ENCODE measurements at places on chromosomes 7 and 10.

DNA sequence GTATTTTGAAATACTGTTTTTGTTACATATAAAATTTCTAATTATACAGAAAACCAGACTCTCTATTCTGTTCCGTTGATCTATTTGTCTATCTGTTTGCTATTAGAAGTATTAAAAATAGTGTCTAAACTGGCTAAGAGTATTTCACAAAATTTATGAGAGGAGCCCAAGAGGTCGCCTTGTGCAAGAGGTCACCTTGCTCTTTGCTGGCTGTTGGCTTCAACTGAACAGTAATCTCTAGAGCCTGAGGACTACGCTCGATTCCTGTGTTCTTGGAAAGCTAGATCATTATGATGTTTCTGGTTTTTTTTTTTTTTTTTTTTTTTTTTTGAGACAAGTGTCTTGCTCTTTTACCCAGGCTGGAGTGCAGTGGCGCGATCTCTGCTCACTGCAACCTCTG is 428.6 kb downstream of the LRMDA start:
- DNase-seq, result no peak

- DNase-seq, result peak; percentile 87
These were observed 185.7 kb upstream of the AUTS2 start for GRCh38 chr7:69412331-69413146.

GRCh38 chr7:1210321-1210978 is 22.2 kb upstream of the UNCX start:
- no peak for DNase-seq

DNA sequence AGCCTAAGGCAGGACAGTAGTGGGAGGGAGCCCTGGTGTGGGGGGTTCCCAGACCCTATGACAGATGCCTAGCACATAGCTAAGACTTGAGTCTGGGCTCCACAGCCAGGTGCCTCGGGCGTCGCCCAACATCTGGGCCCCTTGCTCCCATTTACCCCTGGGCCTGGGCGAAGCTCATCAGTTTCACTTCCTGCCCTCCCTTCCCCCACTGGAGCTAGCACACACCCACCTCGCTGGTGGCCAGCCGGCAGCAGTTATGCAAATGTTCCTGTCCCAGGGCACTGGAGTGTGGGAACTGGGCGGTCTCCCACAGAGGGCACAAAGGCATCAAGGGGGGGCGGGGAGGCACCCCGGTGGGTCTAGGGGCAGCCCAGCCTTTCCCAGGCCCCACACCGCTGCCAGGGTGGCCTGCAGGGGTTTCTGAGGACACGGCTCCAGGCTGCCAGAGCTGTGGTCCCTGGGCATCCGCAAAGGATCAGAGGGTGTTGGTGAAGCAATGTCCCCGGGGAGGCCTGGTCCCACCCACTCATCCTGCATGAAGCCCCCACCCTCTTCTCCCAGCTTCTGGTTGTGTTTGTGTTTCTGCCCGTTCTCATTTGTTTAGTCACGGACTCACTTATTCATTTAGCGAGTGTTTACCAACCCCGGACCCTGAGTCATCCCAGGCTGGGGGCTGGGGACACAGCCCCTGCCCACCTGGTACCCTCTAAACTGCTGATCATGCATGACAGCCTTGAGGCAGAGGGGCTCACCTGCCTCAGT is 20.4 kb downstream of the SH2B2 start:
- DNase-seq, result peak; percentile 65

DNA sequence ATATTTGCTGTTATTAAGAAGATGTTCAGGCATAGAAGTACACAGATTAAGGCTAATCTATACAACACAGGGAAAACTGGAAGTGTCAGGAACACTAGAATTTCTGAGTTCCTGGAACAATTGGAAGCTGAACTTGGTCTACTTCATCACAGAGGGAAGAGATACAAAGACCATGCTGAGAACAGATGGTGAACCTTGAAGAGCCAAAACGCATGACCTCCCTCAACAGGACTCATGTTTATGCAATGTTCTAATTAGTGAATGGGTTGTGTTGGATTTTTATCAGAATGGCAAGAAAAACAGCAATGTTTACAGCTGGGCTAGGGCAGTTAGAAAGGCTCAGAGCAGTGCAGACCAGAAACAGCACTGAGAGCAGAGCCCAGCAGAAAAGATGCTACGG is 94.9 kb downstream of the SFMBT2 start:
- DNase-seq, result no peak

DNA sequence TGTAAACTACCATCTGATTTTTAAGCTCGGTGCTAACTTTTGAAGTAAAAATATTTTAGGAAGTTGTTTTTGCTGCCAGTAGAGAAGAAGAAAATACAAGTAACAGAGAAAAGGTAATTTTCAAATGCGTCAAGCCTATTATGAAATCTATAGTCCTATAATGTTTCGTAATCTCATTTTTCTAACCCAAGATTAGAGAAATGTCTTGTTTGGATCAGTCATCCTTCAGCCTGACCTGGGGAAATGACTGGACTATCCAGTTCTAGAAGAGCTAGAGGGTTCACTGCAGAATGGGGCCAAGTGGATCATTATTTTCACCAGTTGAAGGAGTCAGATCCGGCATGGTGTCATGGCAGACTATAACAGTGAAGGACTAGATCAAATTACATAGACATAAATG is 62.7 kb upstream of the FGL2 start:
- no peak for DNase-seq

DNA sequence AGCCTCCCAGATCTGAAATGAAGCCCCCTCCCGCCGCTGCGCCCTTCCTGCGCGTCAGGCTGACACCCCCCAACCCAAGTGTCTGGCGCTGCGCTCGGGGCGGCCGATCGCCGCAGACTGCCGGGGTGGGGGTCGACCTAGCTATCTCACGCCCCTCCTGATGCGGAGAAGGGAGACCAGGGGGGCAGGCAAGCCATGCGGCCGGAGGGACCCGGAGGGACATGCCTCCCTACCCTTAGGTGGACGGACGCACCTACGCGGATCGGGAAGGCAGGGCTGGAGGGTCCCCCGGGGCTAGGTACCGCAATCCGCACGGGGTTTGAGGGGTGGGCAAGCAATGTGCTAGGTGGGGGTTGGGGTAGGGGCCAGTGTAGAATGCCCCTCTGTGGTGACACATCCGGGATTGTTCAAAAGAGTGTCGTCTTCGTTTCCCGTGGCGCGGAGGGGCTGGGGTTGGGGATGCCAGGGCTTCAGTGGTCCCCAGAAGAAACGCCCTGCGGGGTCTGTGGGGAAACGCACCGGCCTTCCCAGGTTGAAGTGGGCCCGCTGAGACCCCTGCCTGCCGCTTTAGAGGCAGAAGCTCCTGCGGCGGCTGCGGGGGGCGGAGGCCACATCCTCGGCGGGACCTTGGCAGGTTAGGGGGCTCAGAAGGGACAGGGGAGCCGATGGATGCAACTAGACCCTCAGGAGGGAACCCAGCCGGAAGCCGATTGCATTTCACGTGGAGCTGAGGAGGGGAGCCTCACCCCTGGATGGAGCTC is 913 bp downstream of the ADCYAP1R1 start:
- DNase-seq, result no peak

DNA sequence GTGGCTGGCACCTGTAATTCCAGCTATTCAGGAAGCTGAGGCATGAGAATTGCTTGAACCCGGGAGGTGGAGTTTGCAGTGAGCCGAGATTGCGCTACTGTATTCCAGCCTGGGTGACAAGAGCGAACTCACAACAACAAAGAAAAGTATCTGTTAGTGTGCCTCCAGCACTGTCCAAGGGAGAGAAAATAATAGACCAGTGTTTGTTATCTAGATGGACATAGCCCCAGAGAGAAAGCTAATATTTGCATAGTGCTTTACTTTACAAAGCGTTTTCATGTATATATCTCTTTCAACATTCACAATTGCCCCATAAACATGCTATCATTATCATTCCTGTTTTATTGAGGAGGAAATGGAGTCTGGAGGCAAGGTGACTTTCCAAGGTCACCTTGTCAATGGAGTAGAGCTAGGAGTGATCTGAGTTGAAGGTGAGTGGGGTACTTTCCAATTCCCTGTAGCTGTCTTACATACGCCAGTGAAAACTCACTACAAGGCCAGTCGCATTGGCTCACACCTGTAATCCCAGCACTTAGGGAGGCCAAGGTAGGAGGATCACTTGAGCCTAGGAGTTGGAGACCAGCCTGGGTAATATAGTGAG is 49.7 kb upstream of the KIF5B start:
- peak; percentile 24 for DNase-seq

GRCh38 chr7:32871624-32872371 is 19.8 kb downstream of the KBTBD2 start:
- DNase-seq, result no peak

DNA sequence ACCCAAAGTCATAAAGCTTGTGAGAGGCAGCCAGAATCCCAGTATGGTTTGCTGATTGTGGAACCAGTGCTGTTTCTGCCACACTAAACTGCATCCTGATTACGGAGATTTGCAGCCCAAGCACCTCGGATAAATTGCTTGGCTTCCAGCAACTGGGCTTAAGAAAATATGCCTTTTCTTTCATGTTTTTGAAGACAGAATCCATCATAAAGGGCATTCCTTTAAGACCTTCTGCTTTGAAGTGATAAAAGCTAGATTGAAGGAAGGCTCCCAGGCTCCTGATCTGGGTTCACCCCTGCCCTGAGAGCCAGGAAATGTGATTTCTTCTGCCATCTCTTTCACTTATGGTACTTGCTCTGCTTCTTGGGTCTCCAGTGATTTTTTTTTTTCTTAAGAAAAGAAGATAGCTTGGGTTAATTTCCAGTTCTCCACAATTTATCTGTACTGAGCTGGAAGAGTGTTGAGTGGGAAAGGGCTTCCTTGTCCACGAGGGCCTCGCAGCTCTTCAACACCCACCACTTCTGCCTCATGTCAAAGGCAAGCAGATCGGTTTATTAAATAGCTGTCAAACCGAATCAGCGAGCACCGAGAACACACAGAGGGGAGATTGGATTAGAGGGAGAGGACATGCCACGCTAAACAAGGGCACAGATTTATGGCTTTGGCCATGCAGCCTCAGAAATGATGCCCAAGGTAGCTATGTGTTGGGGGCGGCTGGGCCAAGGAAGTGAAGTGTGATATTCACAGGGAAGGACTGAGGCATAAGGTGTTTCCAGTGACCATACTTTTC is 94.9 kb upstream of the TBX20 start:
- no peak for DNase-seq

- DNase-seq, result no peak
These were observed 168.1 kb downstream of the WNT2 start for GRCh38 chr7:117154721-117155120.

DNA sequence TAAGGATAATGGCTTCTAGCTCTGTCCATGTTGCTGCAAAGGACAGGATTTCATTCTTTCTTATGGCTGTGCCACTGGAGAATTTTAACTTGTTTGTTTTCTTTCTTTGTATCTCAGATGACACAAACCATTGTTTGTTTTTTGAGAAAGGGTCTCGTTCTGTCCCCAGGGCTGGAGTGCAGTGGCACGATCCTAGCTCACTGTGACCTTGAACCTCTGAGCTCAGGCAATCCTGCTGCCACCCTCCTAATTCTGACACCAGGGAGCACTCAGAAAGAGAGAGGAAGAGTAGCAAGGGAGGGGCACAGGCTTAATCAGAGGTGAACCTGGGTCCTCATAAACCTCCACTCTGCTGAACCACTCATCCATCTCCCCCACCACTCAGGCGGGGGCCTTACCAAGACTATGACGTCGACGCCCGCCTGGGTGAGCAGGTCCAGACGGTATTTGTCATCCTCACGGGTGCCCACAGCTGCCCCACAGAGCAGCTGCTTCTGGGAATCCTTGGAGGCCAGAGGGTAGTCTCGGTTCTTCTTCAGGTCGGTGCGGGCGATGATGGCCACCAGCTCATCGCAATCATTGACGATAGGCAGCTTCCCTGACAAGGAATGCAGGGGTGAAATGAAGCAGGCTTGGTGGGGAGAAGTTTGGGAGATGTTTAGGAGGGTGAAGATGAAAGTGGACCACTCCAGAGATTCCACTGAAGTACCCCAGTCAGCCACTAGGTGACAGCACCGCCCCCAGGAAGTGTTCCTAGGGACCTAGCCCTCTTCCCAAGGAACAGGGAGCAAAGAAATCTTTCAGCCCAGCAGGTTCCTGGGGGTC is 11.6 kb downstream of the IMPDH1 start:
- peak; percentile 69 for DNase-seq

DNA sequence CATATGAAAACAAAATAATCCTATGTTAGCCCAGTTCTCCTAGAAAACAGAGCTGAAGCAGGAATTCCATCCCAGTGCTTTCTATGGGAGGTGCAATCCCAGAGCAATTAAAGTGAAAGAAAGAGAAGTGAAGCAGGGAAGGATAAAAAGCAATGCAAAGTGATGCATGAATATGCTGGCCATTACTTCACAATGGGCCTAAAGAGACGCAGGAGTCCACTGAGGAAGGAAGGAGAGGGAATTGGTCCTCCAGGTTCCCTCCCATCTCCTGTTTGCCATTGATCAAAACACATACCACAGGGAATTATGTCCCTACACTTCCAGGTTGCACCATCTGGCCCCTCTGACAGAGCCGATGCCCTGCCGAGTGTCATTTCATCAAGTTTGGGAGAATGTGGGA is 392.2 kb upstream of the NFE2L3 start:
- DNase-seq, result no peak

- no peak for DNase-seq
These were observed 182.1 kb downstream of the ZMYND11 start for GRCh38 chr10:317271-317769.

DNA sequence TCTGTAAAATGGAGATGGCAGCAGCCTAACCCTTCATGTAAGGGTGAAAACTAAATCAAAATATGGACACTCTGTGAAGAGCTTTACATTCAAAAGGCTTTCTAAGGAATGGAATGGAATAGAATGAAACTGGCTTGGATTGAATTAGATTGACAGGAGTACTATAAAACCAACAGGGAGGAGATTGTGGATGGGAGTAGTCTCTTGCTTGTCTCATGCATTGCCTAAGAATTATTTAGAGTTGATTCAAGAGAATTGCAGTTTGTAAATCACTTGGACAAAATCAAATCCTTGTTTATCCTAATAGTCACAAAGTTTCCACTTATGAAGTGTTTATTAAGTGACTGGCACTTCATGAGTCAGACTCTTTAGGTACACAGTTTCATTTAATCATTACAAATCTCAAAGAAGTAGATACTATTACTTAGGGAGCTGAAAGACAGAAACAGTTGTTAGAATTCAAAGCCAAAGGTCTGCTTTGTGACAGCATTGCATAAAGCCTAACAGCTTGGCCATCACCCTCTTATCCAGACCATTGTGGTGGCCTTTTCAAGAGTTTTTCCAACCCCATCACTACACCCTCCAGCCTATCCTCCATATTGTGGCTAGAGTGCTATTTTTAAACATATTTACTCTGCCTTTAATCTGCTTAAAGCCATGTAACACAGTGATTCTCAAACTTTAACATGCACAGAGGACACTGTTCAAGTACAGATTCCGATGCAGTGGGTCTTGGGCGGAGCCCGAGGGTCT is 91.9 kb upstream of the GHITM start:
- no peak for DNase-seq

All from hepatocyte (in vitro differentiated cells).